H54 (cell line): ENCODE measurements at places on chromosomes 3 and 15.

DNA sequence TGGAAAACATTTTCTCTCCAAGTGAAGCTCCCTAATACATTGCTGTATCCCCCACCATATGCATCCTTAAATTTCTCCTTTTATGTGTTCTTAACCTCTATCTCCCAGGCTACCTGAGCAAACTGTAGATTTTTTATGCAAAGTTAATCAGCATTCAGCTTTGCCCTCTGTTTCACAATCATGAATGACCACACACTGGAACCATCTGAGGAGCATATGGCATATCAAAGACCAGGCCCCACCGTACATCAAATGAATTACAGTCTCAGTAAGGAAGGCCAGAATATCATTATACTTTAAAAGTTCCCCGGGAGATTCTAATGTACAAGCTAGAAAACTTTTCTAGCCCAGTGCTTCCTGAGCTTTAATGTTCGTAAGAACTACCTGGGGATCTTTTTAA is 115.5 kb upstream of the NECTIN3 start:
- no peak for DNase-seq

DNA sequence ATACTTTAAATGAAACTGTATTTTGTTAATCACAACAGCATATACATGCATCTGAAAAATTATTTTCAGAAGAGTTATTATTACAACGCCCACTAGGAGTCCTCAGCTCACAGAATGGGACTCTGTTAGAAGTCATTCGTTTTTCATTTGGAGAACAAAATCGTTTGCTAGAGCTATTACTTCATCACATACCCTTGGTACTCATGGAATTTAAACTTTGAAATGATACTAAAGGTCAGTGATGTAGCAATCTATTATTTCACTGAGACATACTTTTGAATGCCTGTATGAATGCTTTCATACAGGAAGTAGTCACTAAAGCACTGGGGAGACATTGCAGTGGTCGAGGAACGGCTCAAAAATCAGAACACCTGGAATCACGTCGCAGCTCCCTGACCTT is 198.1 kb downstream of the MBNL1 start:
- no peak for DNase-seq

DNA sequence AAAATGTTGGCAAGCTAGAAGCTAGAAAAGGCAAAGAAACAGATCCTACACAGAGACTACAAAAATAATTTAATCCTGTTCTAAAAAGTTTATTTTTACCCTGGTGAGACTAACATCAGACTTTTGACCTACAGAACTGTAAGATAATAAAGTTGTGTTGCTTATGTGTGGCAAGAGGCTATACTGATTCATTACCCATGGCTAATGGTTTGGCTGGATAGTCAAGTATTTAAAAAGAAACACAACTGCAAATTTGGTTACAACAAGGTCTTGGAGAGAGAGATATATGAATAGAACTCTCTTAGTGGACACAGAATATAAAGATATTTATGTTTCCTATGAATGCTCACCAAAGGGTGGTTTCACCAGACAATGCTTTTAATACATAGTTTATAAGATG is 364.2 kb upstream of the PLSCR5 start:
- DNase-seq: no peak

DNA sequence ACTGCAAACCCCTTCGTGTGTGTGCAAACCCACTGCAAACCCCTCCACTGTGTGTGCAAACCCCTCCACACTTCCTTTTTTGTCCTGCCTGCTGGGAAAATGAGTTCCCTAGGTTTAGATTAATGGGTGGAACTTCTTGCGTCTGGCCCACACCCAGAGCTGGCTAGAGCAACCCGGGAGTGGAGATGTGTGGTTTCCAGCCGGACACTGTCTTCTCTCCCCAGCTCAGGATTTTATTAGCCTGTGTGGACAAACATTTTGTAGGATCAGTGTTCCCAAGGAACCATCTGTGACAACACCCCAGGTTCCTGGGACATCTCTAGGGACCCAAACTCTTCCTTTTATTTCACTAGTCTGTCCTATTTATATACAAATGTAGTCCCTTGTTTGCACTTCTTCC is 9.6 kb upstream of the LRRK1 start:
- no peak for DNase-seq
